Thymus (tissue), 14 donors: ENCODE measurements at places on chromosomes 4 and X. TPM values are rescaled to one million over a fixed set of nuclear protein-coding genes. Genes with fewer than 3 reads are reported as not detected.

DNA sequence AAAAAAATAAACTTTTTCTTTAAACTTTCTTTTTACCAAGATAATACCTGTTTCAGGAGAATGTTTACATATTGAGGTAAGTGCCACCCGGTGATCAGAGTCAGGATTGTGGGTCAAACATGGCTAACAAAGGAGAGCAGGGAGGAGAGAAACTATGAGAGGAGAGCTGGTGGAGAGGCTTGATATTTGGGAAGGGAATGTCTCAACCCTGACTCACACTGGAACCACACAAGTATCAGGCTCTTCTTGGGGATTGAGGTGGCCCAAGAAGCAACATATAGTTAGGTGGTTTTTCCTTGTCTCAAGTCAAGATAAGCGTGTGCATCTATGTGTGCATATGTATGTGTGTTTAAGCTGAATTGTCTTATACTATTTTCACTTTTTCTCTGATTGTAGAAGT, 6.7 kb downstream of the TCEAL1 start:
- no peak for DNase-seq

DNA sequence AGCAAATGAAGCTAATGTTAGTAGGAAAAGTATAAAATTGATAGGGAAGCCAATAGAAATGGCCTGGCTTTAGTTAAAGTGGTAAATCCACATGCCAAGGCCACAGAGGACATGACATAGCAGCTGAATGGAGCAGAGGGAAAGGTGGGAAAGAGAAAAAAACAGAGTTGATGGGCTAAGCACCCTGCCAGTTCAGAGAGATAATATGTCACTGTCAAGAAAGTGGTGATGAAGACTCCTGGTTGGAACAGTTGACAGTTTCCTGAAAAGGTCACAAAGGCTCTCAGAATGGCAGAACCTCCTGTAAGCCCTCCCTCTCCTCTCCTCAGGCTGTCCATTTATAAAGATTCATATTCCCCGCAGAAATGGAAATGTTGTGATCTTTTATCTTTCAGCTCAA, 48.2 kb downstream of the SLC7A11 start:
- DNase-seq: no peak

GRCh38 chr4:37157476-37158167, 86.9 kb upstream of the NWD2 start:
- DNase-seq: no peak

GRCh38 chr4:10832806-10833628, 148.4 kb upstream of the CLNK start:
- DNase-seq: no peak

DNA sequence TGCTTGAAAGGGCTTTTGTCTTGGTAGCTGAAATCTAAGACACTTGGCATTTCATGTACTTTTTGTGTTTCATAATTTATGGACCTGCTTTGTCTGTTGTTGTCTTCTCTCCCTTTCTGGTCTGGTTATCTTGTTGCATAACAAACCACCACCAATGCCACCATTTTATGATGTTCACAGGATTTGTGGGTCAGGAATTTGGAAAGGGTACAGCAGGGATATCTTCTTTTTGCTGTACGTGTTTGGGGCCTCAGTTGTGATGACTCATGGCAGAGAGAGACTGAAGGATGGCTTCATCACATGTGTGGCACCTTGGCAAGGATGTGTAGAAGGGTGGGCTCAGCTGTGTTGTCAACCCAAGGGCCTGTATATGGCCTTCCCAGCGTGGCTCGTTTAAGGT, 35.2 kb downstream of the KDM6A start:
- DNase-seq: no peak

- DNase-seq: no peak
Observed at GRCh38 chr4:104490096-104490769, 4.5 kb downstream of the CXXC4 start.

Gene P2RY8
- total RNA-seq: 15.8 TPM

Gene NHS
- 1.7 TPM for total RNA-seq

DNA sequence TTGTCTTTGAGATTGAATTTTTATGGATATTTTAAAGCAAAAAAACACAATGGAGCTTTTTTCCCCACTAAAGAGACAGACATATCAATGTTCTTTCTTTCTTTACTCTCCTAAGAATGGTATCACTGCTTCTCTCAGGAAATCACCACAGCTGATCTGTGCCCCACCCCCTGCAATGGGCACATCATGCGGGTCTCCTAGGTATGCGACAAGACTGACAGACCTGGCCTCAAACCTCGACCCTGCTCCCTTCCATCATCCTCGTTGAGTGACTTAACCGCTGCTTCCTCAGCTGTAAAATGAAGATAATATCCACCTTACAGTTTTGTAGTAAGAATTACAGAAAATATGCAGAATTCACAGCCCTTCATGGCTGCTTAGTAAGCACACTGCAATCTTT, 58.3 kb downstream of the LEF1 start:
- no peak for DNase-seq

DNA sequence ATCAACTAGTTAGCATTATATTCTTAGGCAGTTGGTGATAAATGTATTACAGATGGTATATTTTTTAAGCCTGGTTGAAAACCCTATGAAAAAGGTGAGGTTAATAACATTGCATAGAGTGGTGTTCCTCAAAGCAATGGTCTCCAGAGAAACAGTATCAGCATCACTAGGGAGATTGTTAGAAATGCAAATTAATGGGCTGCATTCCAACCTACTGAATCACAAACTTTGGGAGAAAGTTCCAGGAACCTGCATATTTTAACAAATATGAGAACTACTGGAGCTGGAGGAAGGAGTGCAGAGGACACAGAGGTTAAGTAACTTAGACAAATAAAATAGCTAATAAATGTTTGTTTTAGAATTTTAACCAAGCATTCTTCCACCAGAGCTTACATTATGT, 166.9 kb upstream of the PCDH10 start:
- DNase-seq: no peak

Gene AWAT2
- total RNA-seq: 0.05 TPM

Gene CC2D2A
- 3.3 TPM for total RNA-seq

GRCh38 chrX:134676436-134676835, 18.2 kb upstream of the PLAC1 start:
- DNase-seq: no peak

GRCh38 chr4:156962528-156962974, 9.0 kb downstream of the PDGFC start:
- no peak for DNase-seq

DNA sequence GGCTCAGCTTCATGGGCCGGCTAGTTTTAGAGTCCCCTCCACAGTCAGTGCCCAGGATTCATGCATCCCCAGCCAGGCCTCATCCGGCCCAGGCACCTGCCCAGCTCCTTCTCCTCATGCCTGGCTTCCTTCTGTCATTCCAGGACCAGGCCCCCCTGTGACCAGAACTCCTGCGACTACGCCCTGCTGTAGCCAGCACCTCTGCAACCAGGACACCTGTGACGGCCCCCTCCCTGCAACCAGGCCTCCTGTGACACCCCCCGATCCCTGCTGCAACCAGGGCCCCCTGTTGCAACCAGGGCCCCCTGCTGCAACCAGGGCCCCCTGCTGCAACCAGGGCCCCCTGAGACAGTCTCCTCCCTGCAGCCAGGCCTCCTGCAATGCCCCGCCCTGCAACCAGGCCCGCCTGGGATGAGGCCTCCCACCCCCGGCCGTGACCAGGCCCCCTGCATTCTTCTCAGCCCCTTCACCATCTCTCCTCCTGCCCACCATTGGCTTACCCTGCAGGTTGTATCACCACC, 46.8 kb downstream of the HTRA3 start:
- no peak for DNase-seq

DNA sequence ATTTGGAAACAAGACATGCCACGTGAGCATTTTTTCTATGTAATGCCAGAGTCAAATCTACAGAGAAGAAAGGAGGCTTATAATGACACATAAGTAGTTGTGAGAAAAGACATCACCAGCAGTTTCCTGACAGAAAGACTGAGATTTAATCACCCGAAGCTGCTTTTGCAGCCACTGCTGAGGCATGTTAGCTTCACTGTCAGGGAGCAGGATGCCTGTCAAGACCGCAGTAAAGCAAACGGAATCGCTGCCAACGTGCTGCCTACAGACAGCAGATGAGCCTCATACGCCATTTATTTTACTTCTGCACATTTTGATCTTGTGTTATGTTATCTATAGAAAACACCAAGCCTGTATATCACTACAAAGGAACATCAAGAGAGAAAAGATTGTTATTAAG, 68.7 kb upstream of the NDST3 start:
- DNase-seq: no peak

DNA sequence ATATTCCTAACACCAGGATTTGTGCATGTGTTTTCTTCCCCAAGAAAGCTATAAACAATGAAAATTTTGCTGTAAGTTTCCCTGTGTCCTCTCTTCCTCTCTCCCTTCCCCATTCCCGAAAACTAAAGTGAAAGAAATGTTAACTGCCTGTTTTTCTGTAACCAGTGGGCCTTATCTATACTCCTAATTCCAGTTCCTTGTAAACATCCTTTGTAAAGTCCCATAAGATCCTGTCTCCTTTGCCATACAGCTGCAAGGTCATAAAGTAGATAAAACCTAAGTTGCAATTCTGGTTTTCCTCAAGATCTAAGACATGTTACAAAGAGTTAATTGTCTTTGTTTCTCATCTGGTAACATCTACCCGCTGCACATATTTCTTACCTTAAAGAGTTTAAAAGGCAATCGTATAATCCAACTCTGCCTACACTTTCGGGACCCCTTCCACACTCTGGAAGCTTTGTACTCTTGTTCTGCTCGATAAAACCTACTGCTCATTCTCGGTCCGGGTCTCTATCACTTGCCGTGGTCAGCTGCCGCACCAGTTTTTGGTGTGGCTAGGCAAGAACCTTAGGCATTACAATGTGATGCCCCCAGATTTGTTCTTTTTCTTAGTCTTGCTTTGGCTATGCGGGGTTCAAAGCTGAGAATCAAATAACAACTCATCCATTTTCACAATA, 20.5 kb downstream of the UGT2B7 start:
- DNase-seq: no peak

GRCh38 chrX:6959006-6959405, 188.5 kb upstream of the STS start:
- no peak for DNase-seq

GRCh38 chr4:52126966-52127365, 75.9 kb downstream of the SPATA18 start:
- no peak for DNase-seq

DNA sequence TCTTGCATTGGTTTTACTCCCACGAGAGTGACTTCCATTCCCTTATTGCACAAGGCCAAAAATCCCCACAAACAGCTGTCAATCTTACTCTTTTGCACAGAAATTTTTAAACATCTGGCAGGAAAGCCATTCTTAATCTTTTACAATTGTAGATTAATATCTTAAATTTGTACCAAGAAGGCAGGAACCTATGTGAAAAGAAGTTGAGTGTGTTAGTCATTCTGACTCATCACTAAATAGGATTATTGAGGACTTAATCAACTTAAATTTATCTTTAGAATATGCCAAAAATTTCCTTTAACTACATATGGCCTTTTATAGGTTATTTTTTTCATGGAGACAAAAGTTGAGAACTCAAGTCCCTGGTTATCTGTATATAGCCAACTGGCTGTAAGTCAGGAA, 49.0 kb upstream of the VEGFC start:
- no peak for DNase-seq

- DNase-seq: no peak
Observed at GRCh38 chrX:19761554-19762295, 125.7 kb downstream of the SH3KBP1 start.

GRCh38 chr4:115562506-115562905, 449.1 kb upstream of the NDST4 start:
- DNase-seq: no peak

DNA sequence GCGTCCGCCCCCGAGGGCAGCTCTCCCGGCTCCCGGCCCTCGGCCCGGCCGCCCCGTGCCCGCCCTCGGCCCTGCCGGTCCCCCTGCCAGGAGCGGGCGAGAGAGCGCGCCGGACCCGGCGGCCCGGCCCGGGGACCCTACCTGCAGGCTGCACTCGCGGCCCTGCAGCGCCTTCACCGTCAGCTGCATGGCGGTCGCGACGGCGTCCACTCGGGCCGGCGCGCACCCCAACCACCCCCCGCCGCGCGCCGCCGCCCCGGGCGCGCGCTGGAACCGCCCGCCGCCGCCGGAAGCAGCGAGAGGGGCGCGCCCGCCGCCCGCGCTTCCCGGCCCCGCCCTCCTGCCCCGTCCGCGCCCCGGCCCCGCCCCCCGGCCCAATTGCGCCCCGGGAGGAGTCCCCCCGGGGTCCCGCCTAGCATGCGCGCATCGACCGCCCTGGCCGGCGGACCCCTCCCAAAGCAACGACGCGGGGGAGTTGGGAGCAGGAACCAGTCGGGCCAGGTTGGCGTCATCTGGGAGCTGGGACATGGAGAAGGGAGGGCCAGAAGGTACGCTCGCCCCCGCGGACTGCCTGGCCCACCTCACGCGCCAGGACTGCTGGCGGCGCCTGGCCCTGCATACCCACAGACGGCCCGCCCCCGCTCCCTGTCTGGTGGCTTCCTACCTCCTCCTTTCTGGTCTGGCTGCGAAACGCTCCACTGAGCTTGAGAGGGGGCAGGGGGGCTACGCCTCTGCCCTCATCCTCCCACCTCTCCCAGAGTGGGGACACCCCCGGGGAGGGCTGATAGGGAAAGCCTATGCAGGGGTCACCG, at the start of gene UBL4A:
Gene UBL4A (minus strand): TSS at position 220 of the 812 bp plus-strand sequence. CDS start 31 bp downstream, at position 189.
- peak; percentile 21 for DNase-seq

Gene MAGEA10
- not detected for total RNA-seq

- no peak for DNase-seq
Observed at GRCh38 chr4:128859887-128860677, 50.6 kb downstream of the JADE1 start.

DNA sequence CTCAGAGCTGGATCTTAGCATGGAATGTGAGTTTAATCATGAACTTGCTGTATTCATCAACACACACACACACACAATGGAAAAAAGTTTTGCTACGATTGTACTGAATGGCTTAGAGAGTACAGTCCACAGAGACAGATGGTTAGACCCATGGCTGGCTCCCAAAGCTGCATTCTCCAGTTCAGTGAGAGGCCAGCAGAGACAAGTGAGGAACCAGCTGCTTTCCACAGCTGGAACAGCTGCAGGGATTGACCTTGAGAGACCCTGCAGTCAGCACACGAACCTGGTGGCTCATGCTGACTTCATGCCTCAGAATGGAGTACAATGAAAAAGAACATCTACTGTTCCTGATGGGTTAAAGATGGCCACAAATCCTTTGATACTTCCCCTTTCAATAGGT, 94.5 kb downstream of the DHX15 start:
- no peak for DNase-seq

DNA sequence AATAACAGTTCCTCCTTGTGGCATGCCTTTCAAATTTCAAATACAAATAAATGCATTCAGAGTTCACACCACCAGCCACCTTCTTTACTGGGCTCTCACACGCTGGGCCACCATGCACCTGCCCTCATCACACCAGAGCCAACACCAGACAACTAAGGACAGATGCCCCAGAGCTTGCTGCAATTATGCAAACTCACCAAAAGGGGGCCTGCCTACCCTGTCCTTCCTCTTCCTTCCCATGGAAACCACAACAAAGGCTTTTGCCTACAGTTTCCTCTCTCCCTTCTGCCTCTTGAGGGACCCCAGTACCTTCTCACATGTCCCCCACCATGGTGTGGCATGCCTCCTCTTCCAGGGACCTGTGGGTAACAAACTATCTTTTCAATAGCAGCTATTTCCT, 1333.9 kb upstream of the TENM3 start:
- no peak for DNase-seq
